ENCODE measurements at places on chromosomes 1 and 21. TPM values are rescaled to one million over a fixed set of nuclear protein-coding genes. Genes with fewer than 3 reads are reported as not detected.

TLR5 gene
- 2.1 TPM for total RNA-seq

DNA sequence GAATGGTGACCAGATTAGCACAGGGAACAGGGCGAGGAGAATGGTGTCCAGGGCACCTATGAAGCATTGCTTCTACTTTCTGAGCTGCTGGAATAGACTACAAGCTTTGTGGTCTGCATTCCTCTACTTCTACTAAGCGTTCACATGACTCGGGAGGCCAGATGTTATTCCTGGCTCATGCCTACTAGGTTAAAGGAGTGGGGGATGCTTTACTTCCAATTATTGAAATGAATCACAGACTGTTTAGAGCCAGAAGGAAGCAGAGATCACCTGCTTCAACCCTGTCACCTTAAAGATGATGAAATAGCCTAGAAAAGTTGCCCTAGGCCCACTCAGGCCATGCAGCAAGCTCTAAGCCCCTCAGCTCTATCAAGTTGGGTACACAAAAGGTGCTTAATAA is 633.5 kb downstream of the KIF26B start:
- H3K4me3 ChIP-seq = no peak overlapping the region
- H3K4me1 ChIP-seq = no peaks in the 10 kb centered on the region
- no peaks in the 10 kb centered on the region for H3K36me3 ChIP-seq

GCLM gene
- 6.1 TPM for total RNA-seq

SPRR2G gene
- total RNA-seq = not detected

DNA sequence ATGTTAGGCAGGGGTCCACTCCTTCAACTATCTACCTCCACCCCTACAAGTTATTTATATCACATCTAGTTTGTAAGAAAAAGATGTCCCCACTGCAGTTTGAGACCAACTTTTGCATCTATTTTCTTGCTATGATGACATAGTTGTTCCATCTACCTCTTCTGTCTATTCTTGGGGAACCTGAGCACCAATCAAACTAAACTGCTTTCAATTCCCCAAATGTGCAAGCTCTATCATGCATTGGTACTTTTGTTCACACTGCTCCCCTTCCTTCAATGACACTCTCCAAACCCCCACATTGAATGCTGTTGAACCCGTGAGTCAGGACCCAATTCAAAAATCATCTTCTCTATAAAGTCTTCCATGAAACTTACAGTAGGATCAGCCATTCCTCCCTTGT is 16.0 kb upstream of the FRRS1 start:
- no peak for DNase-seq
- no peaks in the 10 kb centered on the region for H3K27me3 ChIP-seq
- no peaks in the 10 kb centered on the region for H3K36me3 ChIP-seq
- peaks cover 8% of the 10 kb centered on the region for H3K4me1 ChIP-seq
- H3K27ac ChIP-seq = no peak overlapping the region

Measured in CD4-positive, alpha-beta T cell (primary cell).